Stimulated activated CD8-positive, alpha-beta memory T cell treated with anti-CD3 and anti-CD28 coated beads, Interleukin-2, amount 100 ng/mL, for 1 hour (primary cell): ENCODE measurements at places on chromosomes 11 and 22.
A peak's percentile ranks its signal among the peaks of the same experiment; 100 is the strongest.

DNA sequence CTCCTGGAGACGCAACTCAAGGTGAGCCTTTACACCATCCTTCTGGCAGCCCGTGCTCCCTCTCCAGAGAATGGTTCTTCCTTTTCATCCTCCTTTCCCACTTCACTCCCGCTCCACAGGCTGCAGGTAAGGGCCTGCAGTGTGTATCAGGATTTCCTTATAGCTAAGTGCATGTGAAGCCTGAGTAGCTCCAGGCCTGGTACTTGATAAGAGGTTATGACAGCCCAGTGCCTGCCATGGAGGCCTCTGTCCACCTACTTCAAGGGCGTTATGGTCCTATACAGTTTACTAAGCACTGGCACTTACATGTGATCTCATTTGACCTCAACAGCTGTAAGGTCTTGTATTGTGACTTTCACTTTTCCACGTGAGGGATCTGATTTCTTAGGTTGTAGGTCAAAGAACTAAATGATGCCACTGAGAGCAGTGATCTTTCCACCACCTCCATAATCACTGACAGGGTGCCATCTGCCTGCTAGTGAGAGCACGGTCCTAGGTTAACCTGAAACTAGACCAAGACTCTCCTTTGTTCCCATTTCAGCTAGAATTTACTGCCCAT is 18.1 kb downstream of the SSH3 start:
- no peak for DNase-seq

DNA sequence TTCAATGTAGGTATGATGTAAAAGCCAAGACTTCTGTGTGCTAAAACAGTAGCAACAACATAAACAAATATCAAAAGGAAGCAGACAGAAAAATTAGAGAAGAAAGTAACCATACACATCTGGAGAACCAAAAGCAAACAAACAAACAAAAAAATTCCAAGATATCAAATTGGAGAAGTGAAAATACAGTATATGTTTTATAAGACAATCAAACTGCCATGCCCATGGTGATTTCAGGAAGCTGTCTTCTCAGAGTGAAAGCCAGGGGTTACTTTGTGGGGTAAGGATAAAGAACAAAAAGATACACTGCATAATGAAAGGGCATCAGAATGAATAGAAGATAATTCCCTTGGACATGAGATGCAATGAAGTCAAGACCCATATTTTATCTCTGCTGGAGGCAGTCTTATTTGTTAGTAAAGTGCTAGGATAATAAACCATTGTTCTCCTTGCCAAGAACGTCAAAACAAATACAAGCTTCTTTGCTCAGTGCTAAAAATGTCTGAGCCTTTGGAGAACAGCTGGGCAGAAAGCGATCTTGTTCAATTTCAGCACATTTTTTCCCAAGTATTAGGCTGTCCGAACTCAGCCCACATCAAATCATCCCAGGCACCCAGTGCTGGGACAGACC is 38.1 kb upstream of the LDLRAD3 start:
- DNase-seq, result no peak

GRCh38 chr22:25833091-25833490 is 91.1 kb downstream of the MYO18B start:
- no peak for DNase-seq

- no peak for DNase-seq
Observed at GRCh38 chr11:131889146-131889577, 518.7 kb downstream of the NTM start.

- DNase-seq, result no peak
Observed at GRCh38 chr11:130480711-130481140, 32.3 kb downstream of the ADAMTS15 start.

GRCh38 chr22:32761251-32761903 is 40.1 kb upstream of the TIMP3 start:
- DNase-seq, result no peak

DNA sequence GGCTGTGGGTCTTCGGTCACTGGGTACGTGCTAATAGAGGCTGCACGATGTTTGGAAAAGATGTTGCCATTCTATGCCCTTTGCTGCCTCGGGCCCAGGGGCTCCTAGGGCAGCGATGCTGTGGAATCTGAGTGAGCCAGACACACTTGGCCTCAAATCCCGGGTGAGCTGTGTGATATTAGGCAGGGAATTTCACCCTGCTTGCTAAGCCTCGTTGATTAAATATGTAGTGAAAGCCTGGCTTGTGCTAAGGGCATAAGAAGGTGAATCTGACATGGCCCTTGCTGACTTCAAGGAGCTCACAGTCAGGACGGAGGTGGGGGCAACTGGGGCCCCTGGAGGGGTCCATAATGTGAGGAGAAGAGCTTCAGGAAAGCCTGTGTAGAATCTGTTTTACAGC is 5.4 kb upstream of the HMOX1 start:
- no peak for DNase-seq

- DNase-seq, result peak; percentile 5
Observed at GRCh38 chr11:125429174-125429707, 66.8 kb downstream of the FEZ1 start.

DNA sequence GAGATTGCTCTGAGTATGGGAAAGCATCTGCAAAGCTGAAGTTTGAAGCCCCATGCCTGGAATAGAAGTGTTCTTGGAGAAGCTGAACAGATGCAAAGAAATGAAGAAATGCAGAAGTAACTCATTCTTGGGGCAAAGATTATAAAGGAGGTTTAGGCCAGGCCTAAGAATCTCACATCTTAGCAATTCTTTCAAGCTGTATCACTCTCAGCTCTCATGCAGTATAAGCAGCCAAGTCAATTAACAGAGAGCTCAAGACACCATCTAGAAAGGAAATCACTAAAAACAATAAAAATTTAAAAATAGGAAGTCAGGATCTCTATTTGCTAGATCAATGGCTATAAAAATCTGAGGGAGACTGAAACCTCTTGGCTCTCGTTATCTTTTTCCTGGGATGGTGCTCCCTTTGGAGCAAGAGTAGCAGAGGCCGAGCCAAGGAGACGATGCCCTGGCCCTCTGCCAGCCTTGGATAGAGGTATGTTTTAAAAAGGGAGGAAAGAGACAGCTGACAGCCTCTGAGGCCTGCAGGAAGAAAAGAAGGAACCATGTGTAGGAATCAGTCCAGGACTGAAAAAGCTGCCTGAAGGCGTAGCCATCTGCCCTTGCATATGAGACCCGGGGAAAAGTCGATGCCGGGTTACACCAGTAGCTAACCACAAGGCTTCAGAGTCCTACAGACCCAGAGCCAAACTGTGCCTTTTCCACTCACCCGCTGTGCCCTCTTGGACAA is 229.8 kb downstream of the BLID start:
- DNase-seq, result no peak

DNA sequence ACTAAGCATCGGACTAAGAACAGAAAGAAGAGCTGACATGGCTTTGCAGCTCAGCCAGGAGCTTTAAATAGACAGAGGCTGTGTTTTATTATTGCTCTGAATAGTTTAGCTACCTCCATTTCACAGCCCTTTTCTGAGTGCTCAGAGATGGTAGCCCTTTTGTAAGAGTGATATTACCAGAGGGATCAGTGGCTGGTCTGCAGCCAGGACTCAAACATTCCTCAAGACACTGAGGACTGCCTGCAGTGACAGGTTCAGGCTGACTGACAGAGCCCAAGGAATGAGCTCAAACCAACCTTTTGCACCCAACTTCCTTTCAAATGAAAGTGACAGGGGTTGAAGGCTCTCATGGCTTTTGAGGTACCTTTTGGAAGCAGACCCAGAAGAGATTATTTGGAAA is 189.0 kb downstream of the DDX10 start:
- DNase-seq, result no peak

DNA sequence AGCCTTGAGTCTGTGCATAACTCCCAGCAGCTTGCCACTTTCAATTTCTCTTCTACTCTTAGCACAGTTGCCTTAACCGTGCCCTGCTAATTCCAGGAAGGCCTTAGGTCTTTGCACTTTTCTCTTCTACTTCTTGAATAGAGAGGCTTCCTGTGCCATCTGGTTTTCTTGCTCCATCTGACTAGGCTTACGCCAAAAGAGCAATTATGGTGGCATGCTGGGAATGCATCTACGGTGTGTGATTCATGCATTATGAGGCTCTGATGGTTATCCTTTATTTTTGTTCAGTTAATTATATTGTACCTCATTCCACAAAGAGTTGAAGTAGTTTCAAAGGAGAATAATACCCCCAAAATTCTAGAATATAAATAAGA is 29.4 kb downstream of the SIK2 start:
- no peak for DNase-seq

- no peak for DNase-seq
Observed at GRCh38 chr11:124518989-124519451, 24.4 kb downstream of the OR8B12 start.

- no peak for DNase-seq
Observed at GRCh38 chr22:32794449-32795213, 6.9 kb upstream of the TIMP3 start.

- DNase-seq, result no peak
Observed at GRCh38 chr11:119320776-119321524, 4.0 kb upstream of the MCAM start.

- DNase-seq, result no peak
Observed at GRCh38 chr11:1705126-1706052, 8.4 kb downstream of the KRTAP5-6 start.

DNA sequence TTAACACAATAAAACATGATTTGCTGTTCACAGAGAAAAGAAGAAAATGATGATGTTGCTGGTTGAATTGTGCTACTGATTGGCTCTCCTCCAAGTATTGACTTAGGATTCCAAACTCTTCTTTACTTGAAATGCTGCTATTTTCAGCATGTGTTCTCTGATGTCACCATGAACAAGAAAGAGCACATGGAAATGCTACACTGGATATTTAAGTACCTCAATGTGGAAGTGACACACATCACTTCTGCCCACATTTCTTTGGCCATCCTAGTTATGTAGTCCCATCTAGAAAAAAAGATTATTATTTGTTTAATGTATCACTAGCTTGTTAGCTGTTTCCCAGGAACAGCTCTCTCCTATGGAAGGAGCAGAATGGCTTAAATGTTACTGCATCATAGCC is 27.2 kb downstream of the OR52B2 start:
- no peak for DNase-seq
